ENCODE measurements at places on chromosomes 12 and 14.

DNA sequence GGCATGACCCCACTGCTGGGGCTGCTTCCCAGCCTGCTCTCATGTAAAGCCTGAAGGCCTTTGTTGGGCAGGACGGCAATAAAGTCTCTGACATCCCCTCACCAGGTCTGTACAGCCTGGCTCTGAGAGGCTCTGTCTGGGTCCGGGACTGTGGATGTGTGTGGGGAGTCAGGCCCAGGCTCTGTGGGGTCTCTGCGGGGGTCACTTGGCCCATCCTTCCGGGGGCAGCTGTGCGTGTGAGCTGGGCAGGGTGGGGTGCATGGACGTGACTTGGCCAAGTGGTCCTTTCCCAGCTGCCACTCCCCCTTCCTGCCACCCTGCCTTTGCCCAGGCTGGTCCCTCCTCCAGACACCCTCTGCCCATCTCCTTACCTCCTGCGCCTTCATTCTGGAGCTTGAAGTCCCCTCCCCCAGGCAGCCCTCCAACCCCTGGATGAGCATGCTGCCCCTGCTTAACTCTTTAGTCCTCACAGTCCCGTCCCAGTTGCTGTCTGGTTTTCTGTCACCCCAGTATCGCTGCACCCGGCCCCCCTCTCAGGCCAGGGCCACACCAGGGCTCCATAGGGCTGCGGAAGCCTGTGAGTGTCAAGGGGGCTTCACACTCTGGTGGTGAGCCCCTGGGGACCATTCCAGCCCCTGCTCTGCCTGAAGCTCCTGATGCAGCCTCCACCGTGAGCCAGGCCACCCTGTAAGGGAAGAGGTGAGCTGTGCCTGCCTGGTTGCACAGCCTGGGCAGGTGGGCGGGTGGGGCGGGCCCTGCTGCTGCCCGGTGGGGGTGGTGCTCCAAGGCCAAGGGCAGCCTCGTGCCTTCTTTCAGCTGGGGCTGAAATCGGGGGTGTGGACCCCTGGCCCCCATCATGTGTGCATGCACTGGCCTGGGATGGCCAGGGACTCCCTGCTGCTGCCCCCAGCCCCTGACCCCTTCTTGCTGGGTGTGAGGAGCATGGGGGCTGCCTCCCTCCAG lies 25.5 kb upstream of the KIF26A start:
- no peak for DNase-seq

DNA sequence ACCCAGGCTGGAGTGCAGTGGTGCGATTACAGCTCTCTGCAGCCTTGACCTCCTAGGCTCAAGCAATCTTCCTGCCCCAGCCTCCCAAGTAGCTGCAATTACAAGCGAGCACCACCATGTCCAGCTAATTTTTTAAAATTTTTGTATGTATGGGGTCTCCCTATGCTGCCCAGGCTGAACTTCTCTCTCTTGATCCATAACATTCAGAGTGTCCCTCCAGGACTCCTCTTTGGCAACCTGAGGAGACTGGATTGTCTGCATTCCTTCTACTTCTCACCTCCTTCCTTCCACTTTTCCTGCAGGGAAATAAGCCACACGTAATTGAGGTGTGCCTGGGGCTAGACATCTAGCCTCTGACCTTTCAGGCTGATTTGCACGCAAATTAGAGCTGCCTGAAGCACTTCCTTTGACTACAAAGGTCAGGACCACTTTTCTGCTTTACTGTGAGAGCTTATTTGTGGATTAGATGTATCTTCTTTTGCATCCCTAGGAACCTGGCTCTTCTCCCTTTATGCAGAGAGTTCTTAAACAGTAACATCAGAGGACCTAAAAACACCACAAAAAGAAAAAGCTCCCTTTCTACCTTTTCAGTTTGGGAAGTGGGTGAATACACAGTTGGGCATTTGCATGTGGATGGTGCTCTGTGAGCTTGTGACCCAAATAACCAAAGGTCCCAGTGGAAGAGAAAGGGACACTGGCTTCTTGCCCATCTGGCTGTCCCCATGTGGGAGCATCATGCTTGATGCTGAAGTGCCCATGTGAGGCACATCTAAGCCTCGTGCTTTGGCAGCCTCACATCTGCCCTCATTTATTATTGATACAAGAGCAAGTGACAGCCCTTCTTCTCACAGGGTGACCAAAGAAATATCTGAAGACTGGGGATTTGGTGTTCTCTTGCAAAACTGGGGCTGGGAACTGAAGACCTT lies 33.5 kb downstream of the PYGL start:
- no peak for DNase-seq

DNA sequence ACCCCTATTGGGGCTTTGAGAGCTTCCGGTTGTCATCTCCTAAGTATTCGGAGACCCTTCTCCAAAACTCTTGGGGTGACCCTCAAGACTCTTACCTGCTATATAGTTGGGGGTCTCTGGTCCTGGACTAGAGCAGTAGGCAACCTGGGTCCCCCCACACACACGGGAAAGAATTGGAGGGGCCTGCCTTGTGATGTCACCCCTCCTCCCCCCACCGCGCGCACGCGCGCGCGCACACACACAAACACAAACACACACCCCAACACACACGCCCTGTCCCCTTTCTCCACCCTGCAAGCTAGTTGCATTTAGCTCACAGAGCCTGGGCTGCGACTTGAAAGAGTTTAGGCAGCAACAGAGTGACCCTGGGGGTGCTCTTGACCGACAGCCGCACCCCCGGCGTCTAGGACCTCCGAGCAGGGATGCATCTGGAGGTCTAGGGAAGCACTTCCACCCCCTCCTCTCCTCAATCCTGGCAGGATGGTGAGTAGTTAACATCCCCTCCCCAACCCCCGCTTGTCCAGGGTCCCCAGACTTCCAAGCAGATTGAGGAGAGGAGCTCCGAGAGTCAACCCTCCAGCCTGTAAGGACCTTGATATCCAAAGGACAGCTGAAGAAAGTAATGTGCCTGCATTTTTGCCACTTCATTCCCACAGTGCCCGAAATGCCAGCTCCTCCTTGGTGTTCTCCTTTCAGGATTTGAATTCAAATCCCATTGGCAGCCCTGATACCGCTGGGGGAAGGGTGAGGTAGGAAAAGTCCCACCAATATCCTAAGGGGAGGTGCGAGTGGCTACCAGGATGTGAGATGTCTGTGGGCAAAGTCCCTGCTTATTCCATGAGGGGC lies 1.4 kb upstream of the DNAJC14 start:
- peak; percentile 82 for DNase-seq

DNA sequence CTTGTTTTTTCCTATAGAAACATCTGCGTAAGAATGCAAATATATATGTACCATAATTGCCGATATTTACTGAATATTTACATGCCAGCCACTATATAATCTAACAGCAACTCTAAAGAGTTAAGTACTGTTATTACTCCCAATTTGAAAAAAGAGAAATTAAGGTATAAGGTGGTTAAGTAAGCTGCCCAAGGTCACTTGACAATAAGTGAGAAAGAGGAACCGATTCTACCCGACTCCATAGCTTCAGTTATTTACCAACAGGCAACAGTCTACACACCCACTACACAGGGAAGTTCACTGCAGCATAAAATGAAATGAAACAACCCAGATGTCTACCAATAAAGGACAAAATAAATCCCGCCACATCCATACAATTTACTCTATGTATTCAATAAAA lies 1.1 kb downstream of the MIS18BP1 start:
- DNase-seq: no peak

DNA sequence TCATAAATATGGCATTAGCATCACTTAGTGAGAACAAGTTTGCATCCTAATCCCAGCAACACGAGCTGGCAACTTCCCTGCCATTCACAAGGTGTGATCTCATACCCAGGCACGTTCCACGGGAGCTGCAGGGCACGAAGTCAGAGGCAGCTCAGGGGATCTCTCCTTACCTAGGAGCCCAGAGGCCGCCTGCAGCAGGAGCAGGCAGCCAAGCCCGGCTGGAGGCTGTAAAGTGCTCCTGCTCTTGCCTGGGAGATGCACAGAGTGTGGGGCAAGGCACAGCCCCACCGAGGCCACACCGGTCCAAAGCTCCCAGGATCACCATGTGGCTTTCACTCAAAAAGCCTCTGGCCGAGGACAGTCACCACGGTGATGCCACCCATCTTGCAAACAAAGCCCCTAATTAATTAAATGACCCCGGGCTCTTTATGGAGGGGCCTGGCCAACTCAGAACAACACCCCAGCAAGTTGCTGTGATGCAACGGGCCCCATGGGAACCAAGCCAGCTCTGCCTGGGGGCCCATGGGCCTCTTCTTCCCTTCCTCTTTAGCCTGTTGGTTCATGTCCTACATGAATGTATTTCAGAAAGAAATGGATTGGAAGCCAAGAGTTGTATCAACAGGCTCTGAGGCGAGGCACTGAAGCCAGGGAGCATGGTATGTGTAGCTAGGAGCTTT lies 26.5 kb downstream of the NUAK1 start:
- no peak for DNase-seq

GRCh38 chr12:89429528-89429927 lies 77.2 kb upstream of the DUSP6 start:
- no peak for DNase-seq

- DNase-seq: no peak
These were observed 156.5 kb upstream of the DCN start for GRCh38 chr12:91339106-91339505.

DNA sequence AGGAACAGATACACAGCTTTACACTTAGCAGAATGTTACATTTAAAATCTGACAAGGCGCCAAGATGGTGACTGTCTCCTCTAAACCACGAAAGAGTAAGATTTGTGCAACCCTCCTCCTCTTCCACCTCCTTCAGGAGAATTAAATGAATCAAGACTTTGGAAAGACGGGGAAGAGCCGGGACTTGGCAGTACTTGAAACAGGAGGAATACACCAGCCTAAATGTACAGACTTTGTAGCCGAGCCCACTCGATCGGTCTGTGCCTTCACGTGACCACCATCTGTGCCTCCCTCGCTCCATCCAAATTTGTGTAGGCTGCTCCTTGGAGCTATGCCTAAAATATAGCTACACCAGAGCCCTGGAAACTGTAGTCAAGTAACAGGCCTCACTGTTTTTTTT lies 38.3 kb downstream of the SSPN start:
- DNase-seq: no peak
